ENCODE measurements at places on chromosomes 1 and 21.

- peak; percentile 4 for DNase-seq
Measured at GRCh38 chr1:165954940-165955339, 127.5 kb downstream of the UCK2 start.

DNA sequence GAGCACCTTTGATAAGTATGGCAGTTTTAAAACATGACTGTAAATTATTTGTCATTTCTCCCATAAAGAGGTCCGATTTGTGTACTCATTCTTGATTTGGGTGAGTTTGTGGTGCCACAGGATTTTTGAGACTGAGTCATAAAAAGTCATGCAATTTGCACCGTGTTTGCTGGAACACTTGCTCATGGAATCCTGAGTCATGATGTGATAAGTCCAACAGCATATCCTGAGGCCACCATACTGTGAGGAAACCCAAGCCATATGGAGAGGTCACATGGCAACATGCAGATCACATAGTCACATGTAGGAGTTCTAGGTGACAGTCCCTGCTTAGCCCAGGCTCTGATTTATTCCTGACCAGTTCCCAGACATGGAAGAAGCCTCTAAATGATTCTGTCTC is 40.8 kb upstream of the PRRX1 start:
- peak; percentile 12 for DNase-seq

DNA sequence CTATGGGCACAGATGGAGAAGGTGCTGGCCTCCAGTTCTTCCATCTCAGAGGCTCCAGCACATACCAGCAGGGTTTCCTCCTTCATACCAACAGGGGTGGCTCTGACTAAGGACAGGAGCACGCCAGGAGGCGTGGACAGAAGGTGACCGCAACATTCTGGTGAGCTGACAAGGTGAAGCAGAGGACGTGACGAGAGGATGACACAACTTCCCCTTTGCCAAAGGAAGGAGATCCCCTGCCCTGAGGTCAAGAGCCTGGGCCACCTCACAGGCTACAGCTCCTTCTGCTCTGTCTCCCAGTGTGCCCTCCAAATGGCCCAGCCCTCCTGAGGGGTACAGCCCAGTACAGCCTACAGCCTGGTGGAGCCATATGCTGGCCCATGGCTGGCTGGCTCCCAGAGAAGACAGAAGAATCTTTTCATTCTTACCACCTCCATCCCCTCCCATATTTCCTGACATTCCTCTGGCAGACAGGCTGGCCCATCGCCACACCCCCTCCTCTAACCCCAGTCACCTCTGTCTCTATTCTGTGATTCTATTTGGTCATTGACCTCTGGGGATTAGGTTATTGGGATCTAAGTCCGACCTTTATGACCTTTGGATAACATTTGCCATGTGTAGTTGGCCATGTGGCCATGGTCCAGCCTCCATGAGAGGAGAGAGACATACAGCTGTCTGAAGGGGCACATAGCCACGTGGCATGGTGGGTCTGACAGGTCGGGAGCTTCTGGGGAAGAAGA is 5.1 kb upstream of the LAMB3 start:
- peak; percentile 51 for DNase-seq

DNA sequence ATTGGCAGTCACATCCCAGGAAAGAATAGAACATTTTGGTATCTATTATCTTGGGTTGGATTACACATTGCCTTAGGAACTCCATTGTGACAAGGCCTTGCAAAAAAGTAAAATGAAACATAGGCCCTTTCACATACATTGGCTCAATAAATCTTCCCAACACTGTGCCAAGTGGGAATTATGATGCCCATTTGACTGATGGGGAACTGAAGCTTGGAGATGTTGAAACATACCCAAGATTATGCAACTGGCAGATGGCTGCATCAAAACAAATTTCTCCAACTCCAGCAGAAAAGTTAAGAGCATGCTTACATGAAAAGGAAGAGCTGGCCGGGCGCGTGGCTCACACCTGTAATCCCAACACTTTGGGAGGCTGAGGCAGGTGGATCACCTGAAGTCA is 26.9 kb downstream of the PLEKHO1 start:
- no peak for DNase-seq

DNA sequence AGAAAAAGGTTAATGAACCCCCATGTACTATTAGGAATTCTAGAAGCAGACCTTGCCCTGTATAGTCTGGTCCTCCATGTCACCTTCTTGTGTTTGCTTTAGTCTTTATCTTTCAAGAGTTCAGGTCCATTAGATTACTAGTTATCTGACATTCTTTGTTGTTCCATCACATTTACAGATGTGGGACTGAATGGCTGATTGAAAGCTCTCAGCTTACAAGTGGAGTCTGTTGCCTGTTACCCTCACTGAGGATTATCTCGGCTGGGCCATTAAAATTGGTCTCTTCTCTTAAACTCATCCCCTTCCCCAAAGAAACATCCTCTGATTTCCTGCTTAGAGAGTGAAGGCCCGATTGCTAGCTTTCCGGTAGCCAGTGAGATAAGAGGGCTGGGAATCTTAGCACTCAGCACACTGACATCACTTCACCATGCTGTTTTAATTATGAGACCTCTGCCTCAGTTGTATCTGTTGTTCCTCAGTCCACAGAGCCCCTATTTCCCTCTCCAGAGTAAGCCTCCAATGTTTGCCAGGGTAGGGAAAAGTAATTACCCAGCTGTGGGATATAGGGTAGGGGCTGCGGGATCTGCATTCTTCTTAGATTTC is 76.8 kb downstream of the LPGAT1 start:
- DNase-seq: no peak

GRCh38 chr1:7827126-7827955 is 25.5 kb downstream of the UTS2 start:
- DNase-seq: no peak

All from kidney epithelial cell (primary cell).